ENCODE measurements at places on chromosomes 13 and 19.

GRCh38 chr13:67283637-67284036 lies 53.5 kb upstream of the PCDH9 start:
- no peak for DNase-seq

DNA sequence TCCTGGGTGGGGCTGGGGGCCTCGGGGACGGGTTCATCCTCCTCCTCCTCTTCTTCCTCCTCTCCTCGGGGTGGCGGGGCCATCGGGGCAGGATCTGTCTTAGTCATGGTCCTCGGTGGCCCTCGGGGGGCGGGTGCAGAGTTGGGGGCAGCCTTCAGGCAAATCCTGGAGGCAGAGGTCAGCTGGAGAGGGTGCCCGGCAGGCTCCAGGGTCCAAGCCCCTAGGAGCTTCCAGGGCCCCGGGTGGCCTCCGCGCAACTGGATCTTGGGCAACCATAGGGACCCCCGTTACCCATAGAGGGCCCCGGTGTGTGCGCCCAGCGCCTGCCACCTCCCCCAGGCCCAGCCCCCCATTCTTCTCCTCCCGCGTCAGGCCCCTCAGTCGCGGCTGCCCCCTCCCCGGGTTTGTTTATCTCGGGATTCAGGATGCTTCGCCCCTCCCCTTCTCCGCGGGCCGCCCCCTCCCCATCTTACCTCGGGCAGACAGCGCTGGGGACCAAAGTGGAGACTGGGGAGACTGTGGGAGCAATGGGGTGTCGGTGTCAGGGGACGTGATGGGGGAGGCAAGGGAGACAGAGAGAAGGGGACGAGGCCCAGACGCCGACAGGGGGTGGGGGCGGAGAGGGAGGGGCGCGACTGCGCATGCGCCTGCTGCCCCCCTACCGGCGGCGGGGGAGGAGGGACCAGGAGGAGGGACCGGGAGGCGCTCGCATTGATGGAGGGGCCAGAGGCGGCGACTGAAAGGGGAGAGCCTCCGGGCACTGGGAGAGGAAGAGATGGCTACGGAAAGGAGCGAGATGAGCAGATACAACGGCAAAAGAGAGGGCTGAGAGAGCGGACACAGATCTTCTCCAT lies at the start of gene CLIP3:
Gene CLIP3, minus strand, starts transcription at position 623 of the 854 bp plus-strand sequence. Its CDS starts 516 bp downstream, at position 107.
- DNase-seq, result peak; percentile 96

- DNase-seq, result no peak
Observed at GRCh38 chr13:21668732-21669275, 2.1 kb upstream of the FGF9 start.

DNA sequence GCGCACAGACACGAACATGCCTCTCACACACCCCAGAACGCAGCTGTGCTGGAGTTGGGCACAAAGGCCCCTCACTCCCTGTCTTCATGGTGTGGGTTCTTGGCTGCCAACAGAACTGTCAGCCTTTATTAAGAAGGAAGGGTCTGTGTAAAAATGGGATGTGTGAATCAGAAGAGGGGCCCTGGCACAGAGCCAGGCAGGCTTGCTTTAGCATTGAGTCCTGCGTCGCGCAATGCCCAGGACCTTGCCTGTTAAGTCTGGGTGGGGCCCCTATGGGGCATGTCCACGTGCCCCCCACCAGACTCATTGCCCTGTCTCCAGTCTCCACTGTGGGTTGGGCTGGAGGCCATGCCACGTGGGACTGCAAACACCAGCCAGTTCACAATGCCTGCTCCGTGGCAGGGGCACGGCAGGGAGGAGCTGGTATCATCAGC lies 84.8 kb downstream of the SLC7A1 start:
- no peak for DNase-seq

GRCh38 chr19:3057275-3057714 lies 5.0 kb downstream of the TLE5 start:
- no peak for DNase-seq

DNA sequence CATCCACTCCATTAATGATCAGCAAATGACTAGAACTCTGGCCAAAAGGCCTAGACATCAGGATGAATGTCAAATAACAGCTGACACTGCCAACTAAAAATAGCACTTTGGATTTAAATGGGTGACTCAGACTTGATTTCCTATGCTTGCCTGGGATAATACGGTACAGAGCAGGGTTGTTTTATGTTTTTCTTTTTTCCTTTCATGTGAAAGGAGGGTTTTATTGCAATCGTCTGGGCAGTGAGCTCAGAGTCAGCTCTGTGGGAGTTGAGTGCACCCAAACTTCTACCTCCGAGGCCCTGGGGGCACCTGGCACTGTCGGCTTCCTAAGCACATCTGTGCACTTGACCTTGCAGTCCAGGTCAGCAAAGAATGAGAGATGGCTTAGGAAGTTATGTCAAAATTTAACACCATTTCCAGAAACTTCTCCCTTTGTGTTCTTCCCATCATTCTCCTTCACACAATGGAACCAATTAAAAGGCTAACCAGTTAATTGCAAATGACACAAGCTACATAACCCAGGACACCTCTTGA lies 134.1 kb downstream of the LACC1 start:
- DNase-seq, result no peak

DNA sequence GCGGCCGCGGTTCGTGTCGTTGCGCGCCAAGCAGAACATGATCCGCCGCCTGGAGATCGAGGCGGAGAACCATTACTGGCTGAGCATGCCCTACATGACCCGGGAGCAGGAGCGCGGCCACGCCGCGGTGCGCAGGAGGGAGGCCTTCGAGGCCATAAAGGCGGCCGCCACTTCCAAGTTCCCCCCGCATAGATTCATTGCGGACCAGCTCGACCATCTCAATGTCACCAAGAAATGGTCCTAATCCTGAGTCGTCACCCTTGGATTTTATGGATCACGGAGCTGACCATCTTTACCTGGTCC lies 475 bp downstream of the MRPL57 start:
- DNase-seq, result no peak

DNA sequence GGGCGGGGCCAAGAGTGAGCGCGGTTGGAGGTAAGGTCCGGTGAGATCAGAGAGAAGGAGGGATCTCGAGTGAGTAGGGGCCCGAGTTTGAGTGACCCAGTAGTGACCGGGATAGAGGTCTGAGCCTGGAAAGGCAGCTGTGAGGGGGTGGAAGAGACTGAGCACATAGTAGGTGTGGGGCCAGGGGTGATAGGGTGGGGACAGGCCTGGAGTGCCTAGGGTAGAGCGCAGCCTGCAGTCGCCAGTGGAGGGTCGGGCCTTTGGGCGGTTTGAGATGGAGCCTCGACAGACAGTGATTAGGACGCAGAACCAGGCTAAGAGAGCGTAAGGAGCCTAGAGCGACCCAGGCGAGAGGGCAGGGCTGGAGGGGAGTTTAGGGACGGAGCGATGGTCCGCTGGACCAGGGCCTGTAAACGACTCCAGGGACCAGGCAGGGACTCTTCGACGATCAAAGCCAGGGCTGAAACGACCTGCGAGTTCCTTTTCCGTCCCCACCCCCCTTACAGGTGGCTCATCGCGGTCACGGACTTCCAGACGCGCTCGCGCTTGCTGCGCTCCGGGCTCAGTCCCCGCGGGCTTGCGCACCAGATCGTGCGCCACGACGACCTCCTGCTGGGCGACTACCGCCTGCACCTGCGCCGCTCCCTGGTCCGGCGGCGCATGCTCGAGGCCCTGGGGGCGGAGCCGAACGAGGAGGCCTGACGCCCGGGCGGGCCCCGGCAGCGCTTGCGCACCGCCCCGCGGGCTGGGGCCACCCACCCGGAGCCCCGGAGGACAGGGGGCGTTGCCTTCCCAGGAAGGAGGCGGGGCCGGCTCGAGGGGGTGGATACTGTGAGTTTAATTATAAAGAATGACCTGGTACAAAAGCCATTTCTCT lies 9.4 kb downstream of the C19orf81 start:
- peak; percentile 96 for DNase-seq

DNA sequence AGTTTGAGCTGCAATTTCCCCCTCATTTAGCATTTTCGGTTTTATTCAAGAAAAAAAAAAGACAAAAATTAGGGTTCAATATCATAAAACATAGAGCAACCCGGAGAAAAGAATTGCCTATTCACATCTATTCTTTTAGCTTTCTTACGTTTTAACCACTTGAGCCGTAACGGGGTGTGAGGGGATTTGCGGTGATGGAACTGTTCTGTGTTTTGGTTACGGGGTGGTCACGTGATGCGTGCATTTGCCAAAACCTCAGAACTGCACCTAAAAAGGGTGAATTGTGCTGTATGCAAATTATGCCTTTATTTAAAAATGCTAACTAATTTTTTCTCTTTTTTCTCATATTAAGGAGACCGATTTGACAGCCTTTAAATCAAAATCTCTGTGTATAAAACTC lies 22.1 kb downstream of the CLEC11A start:
- no peak for DNase-seq

DNA sequence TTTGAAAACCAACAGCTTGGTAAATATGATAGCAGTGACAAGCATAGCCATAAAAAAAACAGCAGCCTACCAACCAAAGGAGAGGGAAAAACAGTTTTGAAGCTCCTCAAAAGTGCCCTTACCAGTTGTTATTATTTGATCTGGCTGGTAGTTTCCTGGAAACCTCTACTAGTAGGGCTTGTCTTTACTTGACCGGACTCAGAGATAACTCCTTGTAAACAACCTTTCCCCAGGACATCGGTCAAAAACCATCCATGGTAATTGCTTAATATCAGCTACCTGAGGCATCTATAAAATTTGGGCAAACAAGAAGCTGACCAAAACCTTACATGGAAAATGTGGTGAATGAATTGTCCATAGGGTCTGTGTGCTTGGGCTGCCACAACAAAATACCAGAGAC lies 210.9 kb downstream of the FGF14 start:
- no peak for DNase-seq

DNA sequence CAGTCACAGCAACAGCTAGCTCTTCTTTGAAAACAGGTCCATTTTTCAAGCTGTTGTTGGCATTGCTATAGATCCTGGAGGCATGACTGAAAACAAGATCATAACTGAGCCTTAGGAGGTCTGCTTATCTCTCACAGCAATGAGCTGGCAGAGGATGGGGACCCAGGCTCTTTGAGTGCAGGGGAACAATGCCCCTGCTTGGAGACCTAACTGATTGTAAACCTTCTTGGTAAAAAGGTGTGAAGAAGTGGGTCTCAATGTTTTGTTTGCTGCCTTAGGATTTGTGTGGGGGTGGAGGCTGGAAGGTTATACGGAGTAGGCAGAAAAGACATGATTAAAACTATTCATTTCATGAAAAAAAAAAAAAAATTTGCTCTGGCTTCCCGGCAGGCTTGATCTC lies 94.6 kb downstream of the EFNB2 start:
- DNase-seq, result no peak

- no peak for DNase-seq
Observed at GRCh38 chr13:84211048-84211447, 328.8 kb upstream of the SLITRK1 start.

DNA sequence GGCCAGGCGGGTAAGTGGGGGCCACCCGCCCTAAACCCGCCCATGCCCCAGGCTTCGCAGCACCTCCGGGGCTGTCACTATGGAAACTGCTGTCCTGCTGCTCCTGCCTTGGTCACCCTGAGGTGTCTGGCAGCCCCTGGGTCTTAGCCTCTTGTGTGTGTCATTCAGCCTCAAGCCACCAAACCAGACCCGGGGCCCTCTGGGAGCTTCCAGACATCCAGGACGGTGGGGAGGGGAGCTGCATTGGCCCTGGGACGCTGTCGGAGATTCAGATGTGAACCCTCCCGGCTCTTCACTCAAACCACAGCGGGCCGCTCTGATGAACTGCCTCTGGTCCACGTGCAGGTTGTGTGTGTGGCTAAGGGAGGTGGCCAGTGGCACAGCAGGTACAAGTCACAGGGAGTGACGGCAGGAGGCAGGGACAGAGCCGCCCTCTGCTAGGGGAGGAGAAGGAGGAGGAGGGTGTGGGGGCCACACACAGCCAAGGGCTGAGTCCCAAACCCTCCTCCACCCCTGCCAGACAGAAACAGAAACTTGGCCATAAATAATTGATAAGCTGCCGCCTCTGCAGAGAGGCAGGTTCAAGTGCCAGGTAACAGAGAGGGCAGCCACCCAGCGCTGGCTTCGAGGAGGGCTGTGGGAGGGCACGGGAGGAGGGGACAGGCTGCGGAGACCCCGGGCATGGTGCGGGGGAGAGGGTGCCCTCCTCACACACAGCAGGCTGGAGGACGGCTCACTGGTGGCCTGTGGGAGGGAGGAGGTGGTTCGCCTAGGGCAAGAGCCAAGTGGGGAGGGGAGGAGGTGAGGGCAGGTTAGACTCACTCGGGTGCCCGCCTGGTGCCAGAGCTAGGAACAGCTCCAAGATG lies 8.0 kb downstream of the NANOS3 start:
- DNase-seq, result no peak

DNA sequence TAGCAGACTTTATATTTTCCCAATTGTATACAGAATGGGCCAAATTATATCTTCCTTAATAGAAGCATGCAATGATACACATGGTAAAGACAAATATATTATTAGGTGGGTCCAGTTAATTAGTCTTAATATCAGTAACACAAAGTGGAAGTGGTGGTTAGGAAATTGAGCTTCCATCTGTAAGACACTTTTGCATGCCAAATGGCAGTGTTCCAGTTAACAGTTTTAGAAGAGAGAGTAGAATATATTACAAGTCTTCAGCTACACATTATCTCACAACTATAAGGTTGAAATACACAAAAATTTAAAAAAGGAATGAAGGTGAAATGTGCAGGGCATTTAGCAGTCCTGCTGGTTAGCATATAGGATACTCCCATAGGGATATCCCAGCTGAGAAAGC lies 536.5 kb downstream of the PCDH9 start:
- no peak for DNase-seq

DNA sequence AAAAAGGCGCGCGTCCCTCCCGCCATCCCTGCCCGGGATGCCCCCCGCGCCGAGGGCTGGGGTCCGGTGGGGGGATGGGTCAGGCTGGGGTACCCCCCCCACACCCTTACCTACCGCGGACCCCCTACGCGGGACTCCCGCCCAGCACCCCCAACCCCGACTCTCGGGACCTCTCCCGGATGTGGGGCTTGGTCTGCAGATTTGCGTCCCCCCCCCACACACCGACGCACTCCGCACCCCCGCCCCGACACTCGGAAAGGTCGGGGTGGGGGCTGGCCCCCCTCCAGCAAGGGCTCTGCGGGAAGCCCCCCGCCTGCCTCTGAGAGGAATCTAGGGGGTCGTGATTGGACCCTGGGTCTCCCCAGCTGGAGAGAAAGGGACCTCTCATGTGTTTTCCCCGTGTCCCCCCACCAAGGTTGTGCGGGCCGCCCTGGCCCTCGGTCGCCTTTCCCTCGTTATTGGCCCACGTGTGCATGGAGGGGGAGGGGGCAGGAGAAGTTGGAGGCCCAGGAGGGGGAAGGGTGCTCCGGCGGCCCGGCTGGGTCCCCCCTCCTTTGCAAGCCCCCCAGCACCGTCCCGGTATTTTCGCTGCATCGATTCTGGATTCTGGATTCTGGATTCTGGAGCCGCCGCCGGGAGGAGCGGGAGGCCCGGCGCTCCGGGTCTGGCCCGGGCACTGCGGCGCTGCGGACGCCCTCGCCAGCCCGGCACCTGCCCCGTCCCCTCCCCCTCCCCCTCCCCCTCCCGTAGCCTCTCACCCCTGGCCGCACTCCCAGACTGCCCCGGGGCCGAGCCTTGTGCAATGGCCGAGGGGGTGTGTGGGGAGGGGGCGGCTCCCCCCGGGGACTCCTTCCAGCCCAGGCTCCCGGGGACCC lies 607 bp downstream of the NFIC start:
- DNase-seq, result no peak

Measured in HTR-8/SVneo (cell line).